ENCODE measurements at places on chromosomes 16 and 17.

DNA sequence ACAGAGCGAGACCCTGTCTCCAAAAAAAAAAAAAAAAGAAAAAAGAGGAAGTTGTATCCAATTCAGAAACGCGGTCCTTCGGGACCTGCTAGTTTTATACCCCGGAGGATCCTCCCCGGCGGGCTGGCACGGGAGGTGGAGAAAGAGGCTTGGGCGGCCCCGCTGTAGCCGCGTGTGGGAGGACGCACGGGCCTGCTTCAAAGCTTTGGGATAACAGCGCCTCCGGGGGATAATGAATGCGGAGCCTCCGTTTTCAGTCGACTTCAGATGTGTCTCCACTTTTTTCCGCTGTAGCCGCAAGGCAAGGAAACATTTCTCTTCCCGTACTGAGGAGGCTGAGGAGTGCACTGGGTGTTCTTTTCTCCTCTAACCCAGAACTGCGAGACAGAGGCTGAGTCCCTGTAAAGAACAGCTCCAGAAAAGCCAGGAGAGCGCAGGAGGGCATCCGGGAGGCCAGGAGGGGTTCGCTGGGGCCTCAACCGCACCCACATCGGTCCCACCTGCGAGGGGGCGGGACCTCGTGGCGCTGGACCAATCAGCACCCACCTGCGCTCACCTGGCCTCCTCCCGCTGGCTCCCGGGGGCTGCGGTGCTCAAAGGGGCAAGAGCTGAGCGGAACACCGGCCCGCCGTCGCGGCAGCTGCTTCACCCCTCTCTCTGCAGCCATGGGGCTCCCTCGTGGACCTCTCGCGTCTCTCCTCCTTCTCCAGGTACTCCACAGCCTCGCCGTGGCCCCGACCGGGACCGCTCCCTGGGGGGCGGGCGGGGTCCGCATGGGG is at the start of gene CDH3:
CDH3 (plus strand) TSS at position 596 of the 779 bp plus-strand sequence; CDS start at position 666, 70 bp downstream.
- DNase-seq, result peak; percentile 91

GRCh38 chr16:4381935-4382794 is 10.5 kb downstream of the VASN start:
- no peak for DNase-seq

DNA sequence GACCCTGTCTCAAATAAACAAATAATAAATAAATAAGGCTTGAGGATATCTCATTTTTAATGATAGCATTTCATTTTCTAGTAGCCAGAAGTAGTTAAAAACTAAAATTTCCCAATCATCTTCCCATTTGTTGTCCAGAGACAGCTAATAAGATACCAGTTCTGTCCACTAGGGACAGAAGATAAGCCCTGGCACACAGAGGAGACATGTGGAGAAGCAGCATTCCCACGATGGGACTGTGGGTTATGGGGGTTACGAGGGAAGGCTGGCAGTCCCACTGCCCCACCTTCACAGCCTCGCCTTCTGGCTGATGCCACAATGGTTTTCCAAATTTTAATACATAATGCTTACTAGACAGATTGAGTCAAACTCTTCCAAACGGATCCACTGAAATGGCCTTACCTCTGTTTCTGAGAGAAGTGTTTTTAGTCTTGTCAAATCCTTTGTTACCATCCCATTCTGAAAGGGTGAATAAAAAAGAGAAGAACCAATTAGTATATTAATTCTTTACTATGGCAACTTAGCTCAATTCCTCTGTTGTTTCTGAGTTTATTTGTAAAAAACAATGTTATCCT is 44.2 kb downstream of the HELZ start:
- no peak for DNase-seq

DNA sequence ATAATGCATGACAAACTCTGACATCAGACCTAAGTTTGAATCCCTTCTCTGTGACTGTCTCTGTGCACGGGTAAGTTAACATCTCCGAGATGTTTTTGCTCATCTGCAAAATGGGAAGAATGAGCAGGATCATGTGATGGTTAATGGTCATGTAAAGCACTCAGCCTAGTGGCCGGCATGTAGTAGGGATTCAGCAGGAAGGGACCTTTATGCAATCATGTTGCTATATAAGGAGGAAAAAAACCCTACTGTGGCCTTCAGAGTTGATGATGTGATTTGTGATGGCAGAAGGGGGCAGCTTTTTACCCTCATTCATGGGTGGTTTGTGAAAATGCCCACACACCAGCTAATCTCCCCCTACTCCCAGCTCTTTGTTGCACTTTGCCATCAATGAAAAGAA is 24.1 kb downstream of the CLEC16A start:
- no peak for DNase-seq

GRCh38 chr17:2909175-2909845 is 113.1 kb downstream of the RAP1GAP2 start:
- no peak for DNase-seq

- DNase-seq, result no peak
Observed at GRCh38 chr17:70106551-70106950, 31.5 kb downstream of the KCNJ16 start.

GRCh38 chr16:66668777-66669444 is 27.6 kb downstream of the CMTM4 start:
- DNase-seq, result no peak

DNA sequence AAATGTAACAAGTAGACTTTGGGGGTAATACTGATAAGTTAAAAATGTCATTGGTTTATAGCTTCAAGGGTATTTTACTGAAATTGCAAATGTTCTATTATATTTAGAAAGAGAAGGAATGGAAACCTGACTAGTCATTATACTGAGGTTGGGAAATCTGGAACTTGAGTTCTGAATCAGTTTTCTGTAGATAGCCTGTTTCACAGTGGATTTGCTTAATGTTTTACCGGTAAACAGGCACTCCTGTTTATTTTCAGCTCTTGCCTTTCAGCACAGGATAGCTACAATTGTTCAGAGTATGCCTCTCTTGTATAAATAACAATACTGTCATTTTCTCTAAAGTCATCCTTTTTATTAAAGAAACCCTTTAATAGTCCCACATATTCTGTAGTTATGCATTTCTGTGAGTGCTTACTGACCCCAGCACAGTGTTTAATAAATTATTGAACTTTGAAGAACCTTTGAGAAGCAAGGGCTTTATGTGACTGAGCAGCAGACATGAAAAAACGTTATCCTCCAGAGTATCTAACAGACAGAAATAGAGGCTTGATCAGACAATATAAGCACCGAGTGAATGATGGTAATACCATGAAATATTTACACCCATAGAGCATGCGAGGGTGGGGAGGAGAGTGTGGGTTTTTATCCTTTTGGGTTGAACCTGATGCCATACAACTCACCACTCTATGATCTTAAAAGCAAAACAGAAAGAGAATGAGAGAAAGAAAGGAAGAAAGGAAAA is 58.2 kb downstream of the FTO start:
- DNase-seq, result no peak

- no peak for DNase-seq
Observed at GRCh38 chr16:68343137-68343536, 32.3 kb downstream of the PRMT7 start.

GRCh38 chr17:47982645-47983390 is 11.9 kb downstream of the CDK5RAP3 start:
- no peak for DNase-seq

DNA sequence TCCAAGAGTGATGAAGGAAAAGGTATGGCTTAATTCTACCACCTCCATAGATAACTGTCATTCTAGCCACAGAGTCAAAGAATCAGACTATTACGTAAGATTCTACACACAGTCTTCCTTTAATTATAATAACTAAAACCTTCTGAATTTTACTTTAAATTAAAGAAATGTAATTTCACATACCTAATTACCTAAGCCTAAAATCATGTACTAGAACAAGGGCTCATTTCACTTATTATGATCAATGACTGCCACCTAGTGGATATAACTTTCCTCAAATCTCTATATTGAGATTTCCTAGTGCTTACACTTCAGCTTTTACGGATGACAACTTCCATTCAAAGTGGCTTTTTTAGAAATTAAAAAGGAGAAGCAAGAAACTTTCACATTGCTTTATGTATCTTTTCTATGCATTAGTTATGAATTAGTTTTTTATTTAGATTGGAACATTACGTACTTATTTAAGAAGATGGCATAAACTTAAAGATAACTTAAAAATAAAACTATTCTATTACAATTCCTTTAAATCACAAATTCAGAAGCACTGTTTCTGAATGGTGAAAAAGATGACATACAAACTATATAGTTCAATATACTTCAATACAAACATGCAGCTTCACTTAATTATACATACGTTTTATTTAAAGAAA is 18.2 kb upstream of the ABCA10 start:
- peak; percentile 63 for DNase-seq

- DNase-seq, result peak; percentile 75
Observed at GRCh38 chr16:67170168-67170948, at the start of gene NOL3. Gene NOL3 (plus strand): TSS chr16:67170538.

- no peak for DNase-seq
Observed at GRCh38 chr17:79916506-79916905, 77.3 kb upstream of the CBX4 start.

GRCh38 chr17:58338841-58339754 is 10.5 kb upstream of the TSPOAP1 start:
- no peak for DNase-seq

DNA sequence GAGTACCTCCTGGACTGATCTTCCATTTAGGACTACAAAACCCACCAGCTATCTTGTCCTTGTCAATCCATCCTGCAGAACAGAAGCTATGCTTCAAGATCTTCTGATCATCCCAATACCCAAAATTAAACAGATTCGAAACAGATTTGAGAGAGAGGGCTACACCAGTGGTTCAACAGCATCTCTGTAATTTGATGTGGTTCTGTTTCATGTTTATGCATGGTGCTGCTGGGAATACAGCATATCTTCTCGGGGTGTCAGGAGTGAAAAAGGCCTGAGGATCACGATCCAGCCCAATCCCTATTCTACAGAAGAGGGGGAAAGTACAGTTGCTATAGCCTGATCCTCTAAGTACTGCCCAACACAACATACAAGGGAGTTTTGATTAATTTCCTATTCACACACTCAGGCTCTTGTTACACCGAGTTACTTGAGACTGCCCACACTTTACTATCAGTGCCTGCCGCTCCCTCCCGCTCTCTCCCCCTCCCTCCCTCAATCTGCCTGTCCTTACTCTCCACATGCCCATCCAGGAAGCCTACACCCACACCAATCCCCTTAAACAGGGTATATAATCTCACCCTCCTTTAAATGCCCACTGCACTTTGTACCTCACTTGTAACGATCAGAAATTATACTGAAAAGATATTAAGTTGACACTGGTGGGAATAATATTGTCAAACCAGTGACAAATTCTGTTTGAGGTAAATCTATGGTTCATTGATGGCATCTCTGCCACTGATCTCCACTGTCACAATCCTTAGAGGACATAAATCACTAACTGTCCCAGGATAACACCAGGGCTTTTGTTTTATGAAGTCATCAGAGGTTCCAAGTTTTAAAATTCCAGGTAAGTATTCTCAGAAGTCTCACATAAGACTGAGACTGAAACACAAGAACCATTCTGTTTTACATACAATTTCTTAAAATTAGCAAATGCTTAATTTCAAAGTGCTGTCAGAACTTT is 89.3 kb upstream of the PLEKHM1 start:
- no peak for DNase-seq

GRCh38 chr16:87358250-87358649 is 25.3 kb downstream of the FBXO31 start:
- DNase-seq, result no peak

DNA sequence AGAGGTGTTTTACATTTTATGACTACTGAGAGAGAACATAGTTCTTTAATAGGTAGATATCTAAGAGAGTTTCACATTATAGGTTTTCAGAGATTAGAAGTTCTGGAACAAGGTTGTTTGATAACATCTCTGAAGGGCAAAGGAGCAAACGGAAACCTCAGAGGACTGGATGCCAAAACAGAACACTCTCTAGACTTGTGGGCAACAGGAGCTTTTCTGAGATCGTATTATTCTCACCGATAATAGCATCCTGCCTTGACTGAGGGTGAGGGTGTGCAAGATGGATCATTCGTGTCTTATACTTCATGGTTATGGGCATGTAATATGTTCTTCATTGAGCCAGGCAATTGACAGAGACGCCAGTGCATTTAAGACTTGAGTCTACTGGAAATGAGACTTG is 234.8 kb downstream of the IRX3 start:
- DNase-seq, result no peak

DNA sequence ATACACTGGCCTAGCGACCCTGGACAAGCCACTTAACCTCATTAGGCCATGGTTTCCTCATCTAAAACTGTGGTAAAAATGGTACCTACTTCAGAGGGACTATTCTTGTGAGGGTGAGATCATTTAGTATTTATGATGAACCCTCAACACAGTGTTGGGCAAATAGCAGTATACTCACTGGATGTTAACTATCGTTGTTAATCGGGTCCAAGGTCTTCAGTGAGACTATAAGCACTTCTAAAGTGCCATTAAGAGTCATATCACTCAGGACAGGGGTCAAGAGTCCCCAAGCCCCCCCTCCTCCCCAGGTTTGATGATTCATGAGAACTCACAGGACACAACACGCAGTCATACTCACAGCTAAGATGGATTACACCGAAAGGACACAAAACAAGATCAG is 11.0 kb downstream of the TK2 start:
- no peak for DNase-seq

GRCh38 chr17:42142371-42142896 is 12.4 kb downstream of the RAB5C start:
- no peak for DNase-seq

GRCh38 chr16:4612474-4612931 is 2.2 kb downstream of the UBALD1 start:
- DNase-seq, result no peak

GRCh38 chr16:75143941-75144340 is 4.4 kb upstream of the ZFP1 start:
- DNase-seq, result no peak

GRCh38 chr16:68533937-68534336 is 5.2 kb upstream of the ZFP90 start:
- no peak for DNase-seq

- no peak for DNase-seq
Observed at GRCh38 chr17:72111336-72111923, 9.4 kb upstream of the SOX9 start.

GRCh38 chr16:72939247-72939646 is 108.7 kb downstream of the ZFHX3 start:
- DNase-seq, result peak; percentile 60

DNA sequence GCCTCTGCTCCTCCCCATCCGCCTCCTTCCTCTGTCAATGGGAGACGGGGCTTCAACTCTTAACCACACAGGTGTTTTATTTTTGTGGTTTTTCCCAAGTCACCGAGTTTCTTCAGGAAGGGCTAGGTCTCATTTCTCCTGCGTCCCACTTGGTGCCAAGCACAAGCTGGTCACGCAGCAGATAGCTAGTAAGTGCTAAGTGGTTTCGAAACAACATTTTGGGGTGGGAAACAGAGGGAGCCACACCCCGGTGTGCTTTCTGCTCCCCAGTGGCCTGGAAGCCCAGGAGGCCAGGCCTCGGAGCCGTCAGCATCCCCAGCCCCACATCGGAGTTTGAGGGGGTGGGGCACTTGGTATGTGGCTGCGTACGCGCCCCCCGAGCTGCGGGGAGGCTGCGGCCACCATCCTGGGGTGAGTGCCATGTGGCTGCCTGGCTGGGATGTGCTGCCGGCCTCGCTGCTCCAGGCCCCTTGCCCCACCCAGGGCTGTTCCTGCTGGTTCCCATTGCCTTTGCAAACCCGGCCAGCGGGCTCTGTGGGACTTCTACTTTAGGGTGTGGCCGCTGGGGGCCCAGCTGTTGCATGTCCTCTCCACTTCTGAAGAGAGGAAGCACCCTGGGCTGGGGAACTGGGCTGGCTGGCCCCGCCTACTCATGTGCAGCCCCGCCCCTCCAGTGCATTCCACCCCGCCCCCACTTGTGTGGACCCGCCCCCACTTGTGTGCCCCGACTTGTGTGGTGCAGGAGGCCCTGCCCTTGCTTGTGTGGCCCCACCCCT is 55.6 kb downstream of the BAIAP2 start:
- peak; percentile 69 for DNase-seq
